Amygdala (tissue), 56 donors: ENCODE measurements at places on chromosomes 3 and 15.

DNA sequence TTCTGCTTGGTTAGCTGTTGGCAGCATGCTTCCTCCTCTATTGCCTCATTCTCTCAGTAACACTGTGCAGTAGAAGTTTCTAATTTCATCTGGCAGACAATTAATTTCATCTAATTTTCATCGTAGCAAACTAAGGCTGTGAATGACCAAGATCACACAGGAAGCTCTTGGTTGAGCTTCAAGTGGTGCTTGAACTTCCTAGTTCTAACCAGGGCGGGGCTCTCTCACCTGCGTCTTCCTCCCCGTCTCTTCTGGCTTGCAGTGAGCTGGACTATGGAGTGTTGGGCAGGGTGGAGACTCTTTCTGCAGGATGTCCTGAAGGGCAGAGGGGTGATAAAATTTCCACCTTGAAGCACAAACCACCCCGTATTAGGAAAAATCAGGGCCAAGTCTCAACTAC is 2.0 kb upstream of the IL16 start:
- no peak for DNase-seq

DNA sequence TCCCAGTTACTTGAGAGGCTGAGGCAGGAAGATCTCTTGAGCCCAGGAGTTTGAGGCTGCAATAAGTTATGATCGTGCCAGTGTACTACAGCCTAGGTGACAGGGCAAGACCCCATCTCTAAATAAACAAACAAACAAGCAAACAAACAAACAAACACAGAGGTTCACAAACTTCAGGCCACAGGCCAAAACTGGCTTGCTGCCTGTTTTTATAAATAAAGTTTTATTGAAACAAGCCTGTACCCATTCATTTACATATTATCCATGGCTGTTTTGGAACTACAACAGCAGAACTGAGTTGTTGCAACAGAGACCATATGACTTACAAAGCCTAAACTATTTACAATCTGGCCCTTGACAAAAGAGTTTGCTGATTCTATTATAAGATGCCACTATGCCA is 6.5 kb downstream of the DYNC1LI1 start:
- no peak for DNase-seq

- DNase-seq = no peak
Measured at GRCh38 chr15:46778876-46779275, 938.4 kb upstream of the SEMA6D start.

- DNase-seq = no peak
Measured at GRCh38 chr3:157127831-157128767, 31.8 kb downstream of the CCNL1 start.

- no peak for DNase-seq
Measured at GRCh38 chr15:25734680-25735355, 128.3 kb downstream of the ATP10A start.

- no peak for DNase-seq
Measured at GRCh38 chr3:4738737-4739274, 240.4 kb upstream of the BHLHE40 start.

- DNase-seq = no peak
Measured at GRCh38 chr3:13027154-13027553, 46.1 kb downstream of the IQSEC1 start.

DNA sequence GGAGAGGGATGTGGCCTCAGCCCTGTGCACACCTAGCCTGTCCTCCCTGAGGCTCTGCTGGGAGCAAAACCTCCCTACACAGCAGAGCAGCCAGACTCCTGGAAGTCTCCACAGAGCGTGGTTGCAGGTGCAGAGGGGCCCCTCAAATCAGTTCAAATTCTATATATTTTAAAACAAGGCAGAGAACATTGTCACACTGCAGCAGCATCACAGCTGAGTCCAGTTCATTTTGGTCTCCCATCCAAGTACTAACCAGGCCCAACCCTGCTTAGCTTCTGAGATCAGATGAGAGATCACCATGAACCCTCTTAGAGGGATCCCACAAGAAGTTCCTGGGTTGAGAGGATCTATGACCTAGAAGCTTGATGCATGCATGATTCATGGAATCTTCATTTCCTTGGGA is 331.0 kb upstream of the RGMA start:
- no peak for DNase-seq

GRCh38 chr3:66228707-66229106 is 7.9 kb downstream of the SLC25A26 start:
- no peak for DNase-seq

GRCh38 chr3:58962816-58963215 is 87.0 kb downstream of the CFAP20DC start:
- DNase-seq = no peak

GRCh38 chr3:151362751-151363174 is 21.8 kb downstream of the P2RY12 start:
- DNase-seq = no peak

DNA sequence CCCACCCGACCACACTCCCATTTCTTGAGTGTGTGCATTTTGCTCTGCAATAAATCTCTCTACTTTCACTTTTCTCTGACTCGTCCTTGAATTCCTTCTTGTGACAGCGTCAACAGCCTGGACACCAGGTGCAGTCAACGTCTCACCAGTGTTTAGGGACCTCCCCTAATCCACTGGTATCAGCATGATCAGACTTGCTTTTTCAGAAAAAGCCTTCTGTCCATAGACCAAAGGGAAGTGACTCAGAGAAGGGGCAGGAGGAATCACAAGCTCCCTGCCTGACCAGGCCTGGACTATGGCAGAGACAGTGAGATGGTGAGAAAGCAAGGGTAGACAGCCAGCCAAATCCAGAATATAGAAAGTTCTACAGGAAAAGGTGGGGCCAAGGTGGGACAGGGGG is 15.5 kb downstream of the CCR5 start:
- peak; percentile 31 for DNase-seq
